ENCODE measurements at places on chromosomes 5 and 9.

GRCh38 chr5:1226839-1227581 is 1.8 kb downstream of the SLC6A18 start:
- no peak for DNase-seq

- no peak for DNase-seq
Measured at GRCh38 chr9:108241384-108242073, 614.3 kb downstream of the ACTL7B start.

GRCh38 chr5:105677291-105677690 is 1993.4 kb downstream of the EFNA5 start:
- no peak for DNase-seq

- DNase-seq: no peak
Measured at GRCh38 chr9:134626571-134627416, 14.8 kb upstream of the COL5A1 start.

DNA sequence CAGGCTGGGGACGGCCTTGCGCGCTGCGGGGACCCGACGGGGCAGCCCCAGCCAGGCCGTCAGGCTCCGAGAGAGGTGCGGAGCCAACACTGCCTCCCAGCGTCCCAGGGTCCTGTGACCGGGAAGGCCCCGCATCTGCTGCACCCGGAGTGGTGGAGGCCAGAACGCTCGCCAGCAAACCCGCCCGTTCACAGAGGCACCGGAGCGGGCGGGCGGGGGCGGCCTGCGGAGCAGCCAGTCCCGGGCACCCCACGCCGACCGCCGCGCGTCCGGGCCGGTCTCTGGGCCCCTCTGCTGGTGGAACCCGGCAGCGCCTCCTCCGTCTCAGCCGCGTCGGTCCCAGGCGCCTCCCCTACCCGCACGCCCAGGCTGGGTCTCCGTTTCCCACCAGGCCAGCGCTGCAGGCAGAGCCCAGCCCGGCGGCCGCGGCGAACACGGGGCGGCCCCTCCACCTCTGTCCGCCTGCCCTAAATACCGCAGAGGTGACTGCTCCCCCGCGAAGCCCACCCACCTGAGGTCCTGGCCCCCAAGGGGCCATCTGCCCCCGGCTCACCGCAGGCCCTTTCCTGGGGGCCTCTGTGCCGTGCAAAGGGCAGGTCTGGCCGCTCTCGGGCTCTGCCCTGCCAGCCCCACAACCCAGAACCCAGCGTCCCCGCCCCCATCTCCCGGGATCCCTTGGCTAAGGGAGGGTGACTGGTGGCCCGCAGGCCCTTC is 15.9 kb downstream of the EXD3 start:
- peak; percentile 30 for DNase-seq

DNA sequence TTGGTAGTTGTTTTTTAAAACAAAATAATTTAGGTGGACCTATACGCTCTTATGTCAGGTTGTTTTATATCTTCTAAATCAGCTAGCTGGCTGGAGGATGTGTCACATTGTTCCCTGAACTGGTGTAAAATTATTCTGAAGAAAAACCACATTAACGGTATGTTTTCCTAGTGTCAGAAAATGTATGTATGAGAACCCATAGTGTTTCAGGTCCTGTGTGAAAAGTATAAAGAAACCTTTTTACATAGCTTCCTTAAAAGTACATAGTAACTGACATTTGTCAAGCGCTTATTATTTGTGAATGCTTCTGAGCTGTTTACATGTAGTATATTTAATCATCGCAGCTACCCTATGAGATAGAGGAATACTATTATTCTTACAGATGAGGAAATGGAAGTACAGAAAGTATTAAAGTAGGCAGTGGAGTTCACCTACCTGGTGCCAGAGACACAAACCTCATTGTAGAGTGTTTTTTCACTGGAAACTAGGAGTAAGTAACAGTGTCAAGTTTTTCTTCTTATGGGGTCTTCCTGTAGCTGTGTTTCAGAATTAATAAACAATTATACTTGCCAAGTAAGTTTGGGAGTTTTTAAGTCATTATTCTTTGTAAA is 10.4 kb upstream of the FAM120AOS start:
- no peak for DNase-seq

GRCh38 chr9:88041447-88041846 is 67.1 kb upstream of the CDK20 start:
- DNase-seq: no peak

GRCh38 chr5:119418606-119419100 is 33.6 kb upstream of the HSD17B4 start:
- DNase-seq: no peak

DNA sequence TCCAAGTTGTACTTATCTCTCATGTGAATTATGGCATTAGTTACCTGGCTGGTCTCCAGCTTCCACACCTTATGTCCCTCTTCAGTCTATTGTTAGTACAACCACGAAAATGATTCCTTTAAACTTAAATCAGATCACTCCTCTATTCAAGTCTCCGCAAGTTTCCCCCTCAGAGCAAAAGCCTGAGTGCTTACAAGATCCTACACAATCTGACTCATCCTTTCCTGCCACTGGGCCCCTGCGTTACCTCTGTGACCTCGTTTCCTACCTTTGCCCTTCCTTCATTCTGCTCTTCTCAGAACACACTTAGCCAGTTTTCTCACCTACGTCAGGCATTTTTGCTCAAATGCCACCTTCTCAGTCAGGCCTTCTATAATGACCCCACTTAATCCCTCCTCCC is 45.1 kb upstream of the GLIS3 start:
- no peak for DNase-seq

DNA sequence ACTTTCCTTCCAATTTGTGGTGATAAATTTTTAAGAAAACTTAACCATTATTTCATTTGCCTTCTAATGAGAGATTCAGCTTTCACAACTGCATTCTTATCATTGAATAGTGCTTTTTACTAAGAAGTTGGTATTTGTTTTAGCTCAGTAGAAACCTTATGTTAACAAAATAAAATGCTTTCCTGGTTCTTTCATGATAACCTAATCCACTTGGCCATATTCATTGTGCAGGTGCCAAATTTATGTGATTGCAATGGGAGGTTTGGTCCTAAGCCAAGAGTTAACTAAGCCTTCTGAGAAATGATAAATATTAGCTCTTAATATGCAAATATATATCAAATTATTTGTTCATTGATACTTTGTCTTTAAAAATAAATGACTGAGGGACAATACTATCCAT is 141.1 kb upstream of the TLE4 start:
- no peak for DNase-seq

GRCh38 chr5:149651686-149652085 is 70.4 kb downstream of the ARHGEF37 start:
- no peak for DNase-seq

- no peak for DNase-seq
Measured at GRCh38 chr9:135186248-135187164, 99.0 kb downstream of the OLFM1 start.

- DNase-seq: no peak
Measured at GRCh38 chr9:116992865-116993264, 305.8 kb downstream of the TRIM32 start.

GRCh38 chr5:103523319-103523718 is 39.3 kb downstream of the NUDT12 start:
- no peak for DNase-seq

DNA sequence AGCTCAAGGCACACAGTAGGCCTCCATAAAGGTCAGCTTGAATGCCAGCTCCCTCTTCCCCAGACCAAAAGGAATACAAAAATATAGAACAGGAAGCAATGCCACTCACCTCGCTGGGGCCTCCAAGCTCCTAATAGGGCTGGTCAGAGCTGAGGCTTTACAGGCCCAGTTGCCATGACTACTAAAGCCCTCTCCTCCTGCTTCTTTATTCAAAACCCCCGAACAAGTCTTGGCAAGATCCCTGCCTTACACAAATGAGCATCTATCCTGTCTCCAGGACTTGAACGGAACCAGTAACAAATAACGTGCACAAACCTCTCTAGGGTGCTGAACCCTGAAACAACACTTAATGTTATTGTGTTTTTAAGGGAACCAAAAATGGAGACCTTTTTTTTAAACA is 136.3 kb downstream of the SIL1 start:
- DNase-seq: no peak

GRCh38 chr5:154077696-154078095 is 38.9 kb downstream of the MFAP3 start:
- DNase-seq: no peak

GRCh38 chr5:76193635-76194034 is 110.5 kb downstream of the SV2C start:
- DNase-seq: no peak

- DNase-seq: no peak
Measured at GRCh38 chr5:171700318-171700912, 85.2 kb upstream of the SMIM23 start.

DNA sequence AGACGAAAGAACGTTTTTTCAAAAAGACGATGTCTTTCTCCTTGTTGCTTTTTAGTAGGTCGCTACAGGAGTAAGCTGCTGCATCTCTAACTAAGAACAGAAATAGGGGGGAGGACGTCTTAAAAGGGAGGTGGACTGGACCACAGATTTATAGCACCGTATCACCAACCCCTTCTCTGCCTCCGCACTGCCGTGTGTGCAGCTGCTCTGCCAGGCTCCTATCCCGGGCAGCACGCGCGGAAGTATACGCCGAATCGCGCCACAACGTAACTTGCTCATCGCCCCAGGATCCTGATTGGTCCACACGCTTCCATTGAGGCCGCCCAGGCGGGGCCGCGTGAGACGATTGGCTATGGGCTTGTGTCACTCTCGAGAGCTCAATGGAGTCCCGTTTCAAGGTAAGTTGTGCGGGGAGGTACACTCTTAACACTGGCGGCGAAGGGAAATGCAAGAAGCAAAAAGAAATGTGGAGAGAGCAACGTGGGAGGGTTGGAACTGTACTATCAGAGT is at the start of gene ELAVL2:
TSS of gene ELAVL2 (minus strand) at position 121 of the 510 bp plus-strand sequence. CDS start 64,006 bp downstream, outside the sequence.
- peak; percentile 2 for DNase-seq

GRCh38 chr5:149210225-149210624 is 61.4 kb upstream of the AFAP1L1 start:
- no peak for DNase-seq

DNA sequence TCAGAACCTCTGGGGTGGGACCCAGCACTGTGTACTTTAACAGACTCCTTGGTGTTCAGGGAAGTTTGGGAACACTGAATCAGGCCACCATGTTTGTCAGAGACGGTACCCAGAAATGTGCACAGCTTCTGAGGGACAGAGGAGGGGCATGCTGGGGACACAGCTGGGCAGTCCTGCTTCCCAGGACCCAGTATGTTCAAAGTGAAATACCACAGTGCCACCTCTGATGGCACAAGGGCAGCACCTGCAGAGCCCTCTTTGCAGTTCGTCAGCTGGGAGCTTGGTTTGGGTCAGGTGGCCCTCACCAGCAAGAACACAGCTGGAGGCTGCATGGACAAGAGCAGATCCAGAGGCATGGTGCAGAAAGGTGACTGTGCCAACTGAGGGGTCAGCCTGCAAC is 51.2 kb downstream of the NDST1 start:
- no peak for DNase-seq

GRCh38 chr9:3526997-3527940 is 1.5 kb upstream of the RFX3 start:
- no peak for DNase-seq

DNA sequence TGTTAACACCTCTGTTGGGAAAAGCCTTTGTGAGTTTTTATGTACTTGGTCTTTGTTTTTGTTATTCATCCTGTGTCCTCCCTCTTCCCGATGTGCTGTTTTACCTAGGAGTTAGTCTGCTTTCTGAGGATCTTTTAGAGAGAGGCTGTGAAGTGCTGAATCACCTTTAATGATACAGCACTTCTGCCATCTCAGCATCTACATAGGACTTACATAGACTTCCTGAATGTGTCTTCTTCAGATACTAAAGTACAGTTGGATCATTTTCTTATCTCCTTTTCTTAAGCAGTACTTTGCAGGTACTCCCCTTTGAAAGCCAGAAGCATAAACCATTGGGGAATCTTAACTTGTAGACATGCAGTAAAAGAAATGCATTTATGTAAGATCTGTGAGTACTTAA is 31.5 kb downstream of the OTULIN start:
- DNase-seq: no peak

DNA sequence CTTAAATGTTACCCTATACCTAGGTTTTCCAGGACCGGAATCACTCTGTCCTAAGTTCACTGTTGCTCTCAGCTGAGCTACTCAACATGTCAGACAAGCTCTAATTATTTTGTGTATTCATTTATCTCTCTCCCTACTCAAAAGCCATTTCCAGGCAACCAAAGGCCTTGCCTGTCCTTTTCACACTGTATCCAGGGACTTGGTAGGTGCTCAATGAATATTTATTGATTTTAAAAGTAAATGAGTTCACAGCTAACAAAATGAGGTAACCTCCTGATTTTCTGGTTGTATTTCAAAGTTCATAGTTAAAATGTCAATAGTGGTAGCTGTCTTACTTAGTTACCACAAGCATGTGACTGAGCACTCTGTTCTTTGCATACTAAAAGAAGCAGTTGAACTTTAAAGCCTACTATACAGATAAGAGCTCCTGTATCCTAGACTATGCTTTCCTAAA is 522.2 kb downstream of the ACTL7B start:
- DNase-seq: no peak

DNA sequence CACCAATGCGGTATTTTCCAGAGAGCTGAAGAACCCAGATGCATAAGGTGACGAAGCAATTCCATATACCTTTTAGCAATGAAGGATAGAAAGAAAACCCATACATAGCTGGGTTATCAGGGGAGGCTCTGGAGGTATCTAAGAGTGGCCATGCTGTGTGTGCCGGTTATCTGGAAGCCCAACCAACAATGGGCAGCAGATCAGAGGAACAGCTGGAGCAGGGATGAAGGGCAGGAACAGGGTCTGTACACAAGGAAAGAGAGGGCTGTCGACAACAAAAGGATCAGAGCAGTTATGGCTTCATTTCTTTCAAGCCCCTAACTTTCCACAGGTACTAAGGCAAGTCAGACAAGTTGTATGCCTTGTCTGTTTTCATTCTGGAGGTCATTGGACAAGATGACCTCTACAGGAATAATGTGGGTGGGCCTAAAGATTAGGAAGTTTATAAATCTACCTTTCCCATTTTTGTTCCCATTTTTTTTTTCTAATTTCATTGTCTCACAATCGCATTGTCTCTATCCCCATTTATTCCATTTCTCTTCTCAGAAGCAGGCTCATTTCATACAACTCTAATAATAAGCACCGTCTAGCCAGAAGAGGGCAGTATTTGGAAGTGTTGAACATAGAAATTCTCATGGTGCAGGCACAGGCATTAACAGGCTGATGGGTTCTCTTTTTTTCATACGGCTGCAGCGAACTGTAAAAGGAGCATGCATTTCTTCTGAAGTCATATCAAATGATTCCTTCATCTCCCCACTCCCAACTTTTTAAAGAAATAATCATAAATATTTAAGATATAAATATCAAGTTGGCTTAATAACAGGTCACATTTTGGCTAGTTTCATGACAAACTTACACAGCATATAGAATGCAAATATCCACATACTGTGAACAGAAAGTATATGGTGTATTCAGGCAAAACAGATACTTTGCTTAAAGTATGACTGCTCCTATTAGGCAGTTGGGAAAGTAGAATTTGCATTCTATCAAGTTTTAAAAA is 63.5 kb downstream of the ZNF474 start:
- DNase-seq: no peak

- no peak for DNase-seq
Measured at GRCh38 chr9:37221489-37222106, 101.2 kb downstream of the ZCCHC7 start.

DNA sequence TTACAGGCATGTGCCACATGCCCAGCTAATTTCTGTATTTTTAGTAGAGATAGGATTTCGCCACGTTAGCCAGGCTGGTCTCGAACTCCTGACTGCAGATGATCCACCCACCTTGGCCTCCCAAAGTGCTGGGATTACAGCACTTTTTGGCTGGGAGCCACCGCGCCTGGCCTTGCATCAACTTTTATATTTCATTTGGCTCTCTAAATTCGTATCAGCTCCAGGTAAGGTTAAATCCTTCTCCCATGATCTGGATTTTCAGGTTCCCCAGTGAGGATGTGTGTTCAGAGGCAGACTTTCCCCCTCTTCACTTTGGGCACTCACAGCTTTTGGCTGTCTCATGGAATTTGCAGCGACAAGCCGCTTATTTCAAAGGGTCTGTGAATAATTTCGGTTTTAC is 16.8 kb upstream of the RNF38 start:
- DNase-seq: no peak
